ENCODE measurements at places on chromosomes 12 and 14. TPM values are rescaled to one million over a fixed set of nuclear protein-coding genes. Genes with fewer than 3 reads are reported as not detected.

- no peak for DNase-seq
Observed at GRCh38 chr12:92740411-92740810, 37.6 kb downstream of the PLEKHG7 start.

DNA sequence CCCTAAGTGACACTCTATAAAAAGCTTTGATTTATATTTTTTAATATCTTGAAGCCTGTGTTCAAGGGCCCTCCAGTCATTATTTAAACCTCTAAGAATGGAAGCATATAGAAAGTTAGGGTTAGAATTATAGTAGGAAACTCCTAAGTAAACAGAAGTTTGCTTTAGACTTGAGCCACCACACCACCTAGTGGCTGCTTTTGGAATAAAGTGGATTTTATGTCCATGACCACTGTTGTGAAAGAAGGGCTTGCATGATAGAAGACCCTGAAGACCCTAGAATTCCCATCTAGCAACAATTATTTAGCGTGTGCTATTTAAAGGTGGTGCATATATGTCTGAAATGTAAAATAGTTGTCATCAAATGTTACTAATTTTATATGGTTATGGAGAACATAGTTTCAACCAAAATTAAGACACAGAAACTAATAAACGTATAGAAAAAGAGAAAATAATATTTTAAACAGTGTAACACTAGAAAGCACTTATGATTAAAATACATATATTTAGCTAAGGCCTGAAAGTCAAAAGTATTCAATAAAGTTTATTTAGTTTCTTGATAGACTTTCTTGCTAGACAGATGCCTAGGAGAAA is 21.3 kb downstream of the LRRIQ1 start:
- peak; percentile 39 for DNase-seq

GRCh38 chr12:117322428-117322827 is 39.0 kb downstream of the NOS1 start:
- DNase-seq, result no peak

DNA sequence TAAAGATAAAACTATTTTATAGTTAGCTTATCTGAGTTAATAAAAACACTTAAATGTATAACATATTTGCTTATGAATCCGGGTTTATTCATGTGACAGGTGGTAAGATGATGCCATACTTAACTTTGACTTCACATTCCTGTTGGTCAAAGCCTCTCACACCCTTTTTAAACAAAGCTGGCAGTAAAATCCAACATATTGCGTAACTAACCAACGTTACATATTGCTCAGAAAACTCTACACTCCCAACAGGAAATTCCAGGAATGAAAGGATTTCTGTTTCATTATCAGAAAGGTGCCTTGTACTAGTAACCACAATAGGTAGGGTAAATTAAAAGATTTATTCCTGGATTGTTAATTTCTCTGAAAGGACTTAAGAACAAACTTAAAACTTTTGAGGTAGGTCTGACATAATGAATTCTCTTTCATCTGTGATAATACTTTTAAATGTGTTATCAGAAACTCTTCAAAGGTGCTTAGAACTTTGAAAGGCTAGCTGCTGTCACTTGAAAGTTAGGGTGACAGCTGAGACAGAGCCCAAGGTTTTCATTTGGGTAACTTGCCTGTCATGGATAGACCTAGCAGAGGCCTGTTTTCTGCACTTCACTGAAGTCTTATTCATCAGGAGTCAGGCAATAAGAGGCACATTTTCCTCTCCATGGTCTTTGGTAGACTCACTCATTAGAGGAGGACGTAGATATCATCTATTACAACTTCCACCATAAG is 23.8 kb upstream of the CATSPERB start:
- DNase-seq, result peak; percentile 2

- peak; percentile 7 for DNase-seq
Observed at GRCh38 chr12:106118-106591, 39.6 kb downstream of the IQSEC3 start.

DNA sequence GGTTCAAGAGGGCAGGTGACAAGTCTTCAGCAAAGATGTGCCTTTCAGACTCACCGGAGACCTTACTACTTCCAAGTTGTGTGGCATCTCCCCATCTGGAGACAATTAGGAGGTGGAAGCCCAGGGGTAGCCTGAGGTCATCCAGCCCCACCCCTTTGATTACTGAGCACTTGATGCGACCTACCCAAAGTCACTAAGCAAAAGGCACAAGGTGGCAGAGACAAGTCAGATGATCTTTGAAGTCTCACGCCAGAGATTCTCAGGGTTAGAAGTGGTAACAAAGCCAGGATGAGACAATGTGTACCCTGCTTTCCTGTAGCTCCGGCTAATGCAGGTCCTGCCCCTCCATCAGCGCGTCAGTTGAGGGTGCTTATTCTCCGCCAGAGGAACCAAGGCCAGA is 1.4 kb upstream of the FOXN3 start:
- no peak for DNase-seq

- DNase-seq, result no peak
Observed at GRCh38 chr12:62714774-62715721, 219.9 kb downstream of the PPM1H start.

- DNase-seq, result peak; percentile 26
Observed at GRCh38 chr12:55797068-55797467, 20.5 kb downstream of the SARNP start.

GRCh38 chr12:3122841-3123678 is 45.9 kb downstream of the TSPAN9 start:
- no peak for DNase-seq

DNA sequence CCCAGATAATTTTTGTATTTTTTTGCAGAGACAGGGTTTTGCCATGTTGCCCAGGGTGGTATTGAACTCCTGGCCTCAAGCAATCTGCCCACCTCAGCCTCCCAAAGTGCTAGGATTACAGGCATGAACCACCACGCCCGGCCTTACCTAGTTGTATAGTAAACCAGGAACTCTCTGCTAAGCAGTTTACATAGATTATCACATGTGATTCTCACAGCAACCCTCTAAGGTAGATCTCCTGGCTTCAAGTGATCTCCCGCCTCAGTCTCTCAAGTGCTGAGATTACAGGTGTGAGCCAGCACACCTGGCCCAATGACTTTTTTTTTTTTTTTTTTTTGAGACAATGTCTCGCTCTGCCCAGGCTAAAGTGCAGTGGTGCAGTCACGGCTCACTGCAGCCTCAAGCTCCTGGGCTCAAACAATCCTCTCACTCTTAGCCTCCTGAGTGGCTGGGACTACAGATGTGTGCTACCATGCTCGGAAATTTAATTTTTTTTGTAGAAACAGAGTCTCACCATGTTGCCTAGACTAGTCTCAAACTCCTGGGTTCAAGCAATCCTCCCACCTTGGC is 26.0 kb upstream of the ATP2A2 start:
- no peak for DNase-seq

- DNase-seq, result no peak
Observed at GRCh38 chr14:25044106-25044698, 5.7 kb downstream of the STXBP6 start.

DNA sequence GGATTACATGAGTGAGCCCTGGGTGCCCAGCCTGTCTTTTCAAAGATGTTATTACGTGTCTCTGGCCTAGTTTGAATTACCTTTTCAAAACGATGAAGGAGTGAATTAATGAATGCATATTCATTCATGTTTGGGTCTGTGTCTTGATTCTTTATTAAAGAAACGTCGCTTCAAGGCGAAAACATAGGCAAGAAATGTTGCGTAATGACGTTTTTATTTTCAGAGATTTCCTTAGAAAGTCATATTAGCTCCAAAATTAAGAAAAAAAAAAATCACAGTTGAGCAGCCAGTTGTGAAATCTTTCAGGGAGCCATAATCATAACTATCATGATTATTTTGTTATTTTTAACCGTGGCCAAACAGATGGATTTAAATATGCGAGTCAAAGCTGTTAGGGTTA is 3.5 kb downstream of the PPFIBP1 start:
- DNase-seq, result no peak

DNA sequence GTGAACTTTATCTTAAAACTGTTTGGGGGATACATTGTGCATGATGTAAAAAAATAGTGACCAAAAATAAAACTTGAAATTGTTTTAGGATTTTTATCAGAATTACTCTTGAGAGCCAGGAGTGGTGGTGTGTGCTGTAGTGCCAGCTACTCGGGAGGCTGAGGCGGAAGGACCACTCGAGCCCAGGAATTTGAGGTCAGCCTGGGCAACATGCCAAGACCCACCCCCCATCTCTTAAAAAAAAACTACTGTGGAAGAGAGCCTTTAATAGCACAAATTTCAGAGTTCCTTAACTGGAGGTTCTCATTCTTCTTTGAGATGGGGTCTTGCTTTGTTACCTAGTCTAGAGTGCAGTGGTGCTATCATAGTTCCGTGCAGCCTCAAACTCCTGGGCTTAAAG is 21.5 kb downstream of the CPSF2 start:
- DNase-seq, result no peak

DNA sequence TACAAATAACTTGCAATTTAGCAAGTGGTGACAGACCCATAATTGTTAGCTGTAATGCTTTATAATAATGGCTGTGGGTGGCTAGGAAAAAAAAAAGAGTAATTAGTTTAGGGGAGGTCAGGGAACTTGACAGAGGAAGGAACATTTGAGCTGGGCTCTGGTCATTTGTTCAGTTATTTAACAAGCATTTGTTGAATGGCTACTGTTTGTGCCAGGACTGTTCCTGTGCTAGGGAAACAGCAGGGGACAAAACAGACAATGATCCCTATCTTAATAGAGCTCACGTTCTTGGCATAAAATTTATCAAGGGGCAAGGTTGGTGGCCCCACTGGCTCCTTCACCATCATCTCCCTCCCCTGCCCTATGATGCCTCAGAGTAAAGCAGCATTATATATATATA is 18.5 kb downstream of the CHST11 start:
- DNase-seq, result no peak

The LMNTD1 gene
- not detected for total RNA-seq

The TBX3 gene
- total RNA-seq, result 12.8 TPM

The DENND5B gene
- total RNA-seq, result 19.2 TPM

The LALBA gene
- not detected for total RNA-seq

The NAV3 gene
- total RNA-seq, result 7.8 TPM

The ADAMTS20 gene
- total RNA-seq, result not detected

The MEG3 gene
- total RNA-seq, result 2.5 TPM
